GM23248 (cell line): ENCODE measurements at places on chromosomes 6 and 20. TPM values are rescaled to one million over a fixed set of nuclear protein-coding genes. Genes with fewer than 3 reads are reported as not detected.

C20orf96 gene
- 0.32 TPM in 1 of 2 replicates, not detected in the other for total RNA-seq

SCGN gene
- not detected in 2 replicates for total RNA-seq

DNA sequence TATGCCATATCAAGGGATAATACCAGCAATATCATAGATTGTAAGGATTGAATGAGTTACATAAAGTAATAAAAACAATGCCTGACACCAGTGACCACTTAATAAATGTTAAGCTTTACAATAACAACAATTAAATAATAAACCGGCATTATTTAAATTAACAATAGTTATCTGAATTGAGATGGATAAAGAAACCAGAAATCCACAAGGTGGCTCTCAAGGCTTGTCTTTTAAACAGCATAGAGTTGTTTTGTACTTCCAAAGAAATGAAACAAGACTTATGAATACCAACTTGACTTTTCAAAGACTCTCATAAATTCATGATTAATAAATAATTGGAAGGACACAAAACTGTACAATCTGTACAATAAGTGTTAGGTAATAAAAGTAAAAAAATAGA, 203.1 kb downstream of the ASCC3 start:
- no peak overlapping the region for H3K4me3 ChIP-seq
- no peaks in the 10 kb centered on the region for H3K27me3 ChIP-seq
- no peak overlapping the region for H3K27ac ChIP-seq
- no peaks in the 10 kb centered on the region for H3K4me1 ChIP-seq

GRCh38 chr20:19347943-19348456, 135.6 kb downstream of the SLC24A3 start:
- H3K4me1 ChIP-seq: no peaks in the 10 kb centered on the region
- no peak for DNase-seq
- no peak overlapping the region for H3K4me3 ChIP-seq
- H3K27me3 ChIP-seq: no peaks in the 10 kb centered on the region
- H3K36me3 ChIP-seq: no peaks in the 10 kb centered on the region

GRCh38 chr6:11174242-11174611, 58.2 kb downstream of the NEDD9 start:
- no peaks in the 10 kb centered on the region for H3K4me1 ChIP-seq
- H3K27me3 ChIP-seq: no peaks in the 10 kb centered on the region
- H3K27ac ChIP-seq: no peak overlapping the region
- no peak for DNase-seq
- H3K4me3 ChIP-seq: no peak overlapping the region

GRCh38 chr6:36752187-36752885, 54.7 kb downstream of the RAB44 start:
- H3K27me3 ChIP-seq: no peaks in the 10 kb centered on the region
- no peak overlapping the region for H3K4me3 ChIP-seq
- H3K4me1 ChIP-seq: 0 out of 2 replicates have a peak, but pooled peaks cover 5% of the 10 kb centered on the region
- H3K36me3 ChIP-seq: no peaks in the 10 kb centered on the region
- no peak for DNase-seq

- peaks cover 7% of the 10 kb centered on the region; the same call in 1 of the 2 replicates for H3K4me1 ChIP-seq
- no peaks in the 10 kb centered on the region for H3K27me3 ChIP-seq
- no peak for DNase-seq
These were observed 43.8 kb upstream of the TMEM181 start for GRCh38 chr6:158516098-158516497.
